ENCODE measurements at places on chromosomes 5 and 9. TPM values are rescaled to one million over a fixed set of nuclear protein-coding genes. Genes with fewer than 3 reads are reported as not detected.
A peak's percentile ranks its signal among the peaks of the same experiment; 100 is the strongest.

The JAKMIP2 gene
- 0.79 TPM for total RNA-seq

DNA sequence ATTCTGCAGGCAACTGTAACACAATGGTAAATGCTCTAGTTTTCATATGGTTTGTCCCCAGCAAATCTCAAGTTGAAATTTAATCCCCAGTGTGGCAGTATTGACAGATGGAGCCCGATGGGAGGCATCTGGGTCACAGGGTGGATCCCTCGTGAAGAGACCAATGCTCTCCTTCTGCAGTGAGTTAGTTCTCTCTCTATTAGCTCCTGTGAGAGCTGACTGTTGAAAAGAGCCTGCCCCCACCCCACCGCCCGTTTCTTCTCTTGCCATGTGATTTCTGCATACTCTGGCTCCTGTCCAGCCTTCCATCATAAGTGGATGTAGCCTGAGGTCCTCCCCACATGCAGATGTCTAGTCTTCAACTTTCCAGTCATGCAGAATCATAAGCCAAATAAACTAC lies 27.0 kb downstream of the IARS1 start:
- peak; percentile 48 for DNase-seq

DNA sequence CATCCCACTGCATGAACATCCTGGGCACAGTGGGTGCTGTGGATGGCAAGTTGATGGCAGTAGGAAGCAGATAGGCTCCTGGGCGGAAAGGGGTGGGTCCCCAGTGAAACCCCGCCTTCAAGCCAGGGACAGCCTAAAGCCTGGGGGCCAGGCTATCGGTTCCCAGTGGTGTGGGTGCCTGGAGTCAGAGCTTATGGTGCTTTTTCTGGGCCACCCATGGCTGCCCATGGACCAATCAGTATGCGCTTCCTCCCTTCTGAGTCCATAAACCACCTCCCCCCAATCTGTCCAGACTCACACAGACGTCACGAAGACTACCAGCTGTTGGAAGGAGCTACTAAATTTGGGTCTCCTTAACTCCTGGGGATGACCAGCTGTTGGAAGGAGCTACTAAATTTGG lies 17.5 kb upstream of the ECPAS start:
- DNase-seq, result no peak

DNA sequence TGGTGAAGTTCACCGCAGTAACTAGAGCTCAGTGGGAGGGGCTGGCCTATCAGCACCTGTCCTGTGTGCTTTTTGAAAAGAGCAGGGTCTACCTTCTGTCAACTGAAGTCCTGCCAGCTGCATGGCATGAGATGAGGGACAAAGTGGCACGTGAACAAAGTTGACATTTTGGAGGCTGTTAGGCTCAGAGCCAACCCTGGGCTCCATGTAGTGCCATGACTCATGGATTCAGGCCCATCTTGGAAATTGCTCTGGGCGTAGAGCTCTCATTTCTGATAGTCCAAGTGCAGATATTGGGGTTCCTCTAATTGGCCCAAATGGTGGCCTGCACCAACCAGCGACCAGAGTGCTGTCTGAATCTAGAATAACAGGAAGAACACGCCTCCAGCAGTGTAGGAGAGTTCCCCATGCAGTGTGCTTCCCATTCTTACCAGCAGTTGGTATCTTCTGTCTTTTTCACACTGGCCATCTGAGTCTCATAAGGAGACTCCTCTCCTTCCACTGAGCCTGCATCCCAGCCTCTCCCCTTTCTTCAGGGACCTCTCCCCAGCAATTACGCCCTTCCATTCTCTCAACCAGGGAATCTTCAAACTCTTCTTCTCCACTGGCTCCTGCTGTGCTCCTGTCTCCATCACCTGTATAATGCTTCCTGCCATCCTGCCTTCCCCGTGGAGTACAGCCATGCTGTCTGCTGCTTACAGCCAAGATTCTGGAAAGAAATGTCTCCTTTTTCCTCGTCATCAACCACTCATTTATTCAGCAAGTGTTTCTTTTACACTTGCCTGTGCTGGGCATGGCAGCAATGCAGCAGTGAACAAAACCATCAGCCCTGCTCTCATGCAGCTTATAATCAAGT lies 30.4 kb downstream of the IRF1 start:
- no peak for DNase-seq

The SLC6A19 gene
- total RNA-seq, result not detected

The FIBCD1 gene
- 0.08 TPM for total RNA-seq

The PCDHB14 gene
- 18.6 TPM for total RNA-seq

DNA sequence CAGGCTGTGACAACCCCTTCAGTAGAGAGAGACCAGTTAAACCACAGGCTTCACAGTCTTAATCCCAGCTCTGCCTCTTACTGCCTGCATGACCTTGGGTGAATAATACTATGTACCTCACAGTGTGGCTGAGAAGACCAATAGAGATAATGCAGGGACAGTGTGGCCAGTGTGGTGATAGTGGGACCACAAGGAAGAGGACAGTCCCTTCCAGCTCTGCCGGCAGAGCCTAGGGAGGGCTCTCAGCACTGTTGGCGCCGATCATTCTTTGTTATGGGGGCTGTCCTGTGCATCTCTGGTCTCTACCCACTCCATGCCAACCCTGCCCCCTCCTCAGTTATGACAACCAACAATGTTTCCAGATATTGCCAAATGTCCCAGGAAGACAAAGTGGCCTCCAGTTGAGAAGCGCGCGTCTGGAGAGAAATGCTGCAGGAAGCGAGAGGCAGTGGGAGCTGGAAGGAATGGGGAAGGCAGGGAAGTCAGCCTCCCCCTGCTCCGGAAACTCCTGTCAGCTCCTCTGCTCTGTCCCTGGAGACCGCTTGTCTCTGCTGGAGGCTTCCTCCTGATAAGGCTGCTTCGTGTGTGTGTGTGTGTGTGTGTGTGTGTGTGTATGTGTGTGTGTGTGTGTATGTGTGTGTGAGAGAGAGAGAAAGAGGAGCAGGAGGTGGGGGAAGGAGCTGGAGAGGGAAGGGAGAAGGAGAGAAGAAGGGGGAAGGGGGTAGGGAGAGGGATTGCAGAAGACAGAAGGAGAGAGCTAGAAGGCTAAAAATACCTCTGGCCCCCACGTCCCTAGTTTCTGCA lies 31.8 kb upstream of the FABP6 start:
- DNase-seq, result no peak

The KIAA1958 gene
- 0.09 TPM for total RNA-seq

DNA sequence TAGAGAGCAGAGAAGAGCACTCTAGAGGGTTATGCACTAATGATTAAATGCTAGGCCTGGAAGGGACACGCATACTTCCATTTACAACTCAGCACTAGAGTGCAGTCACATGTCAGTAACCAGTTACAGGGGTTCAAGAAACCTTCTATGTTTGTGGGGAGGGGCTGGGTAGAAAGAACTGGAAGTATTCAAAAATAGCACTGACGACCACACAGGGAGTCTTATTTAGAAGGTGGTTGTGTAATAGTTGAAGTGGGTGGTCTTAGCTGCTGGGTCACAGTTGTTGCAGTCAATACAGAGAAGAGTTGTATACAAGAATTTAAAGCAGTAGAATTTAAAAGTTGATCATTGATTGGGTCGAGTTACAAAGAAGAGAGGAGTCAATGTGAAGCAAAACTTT lies 15.4 kb downstream of the AOPEP start:
- peak; percentile 92 for DNase-seq

The LCN6 gene
- total RNA-seq, result not detected

- DNase-seq, result no peak
Observed at GRCh38 chr9:120854596-120855327, 12.0 kb upstream of the PSMD5 start.
